ENCODE measurements at places on chromosomes 4 and X. TPM values are rescaled to one million over a fixed set of nuclear protein-coding genes. Genes with fewer than 3 reads are reported as not detected.
A peak's percentile ranks its signal among the peaks of the same experiment; 100 is the strongest.

DNA sequence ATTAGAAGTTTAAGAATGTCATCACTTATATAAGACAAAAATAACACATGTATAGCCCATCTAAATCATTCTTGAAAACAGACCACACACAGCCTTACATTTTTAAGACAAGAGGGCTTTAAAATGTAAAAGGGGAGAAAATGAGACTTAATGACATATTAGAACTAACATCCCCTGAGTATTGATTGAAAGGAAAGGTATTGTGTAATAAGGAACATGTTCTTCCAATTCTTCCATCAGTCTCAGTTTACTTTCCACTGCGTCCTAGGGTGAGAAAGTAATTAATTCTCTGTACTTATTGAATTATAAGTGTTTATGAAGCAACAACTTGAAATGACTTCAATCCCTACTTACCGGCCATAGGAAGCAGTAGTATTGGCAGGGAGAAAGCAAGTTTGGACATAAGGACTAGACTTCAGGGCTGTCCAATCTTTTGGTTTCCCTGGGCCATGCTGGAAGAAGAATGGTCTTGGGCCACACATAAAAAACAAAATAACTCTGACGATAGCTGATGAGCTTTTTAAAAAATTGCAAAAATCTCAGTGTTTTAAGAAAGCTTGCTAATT lies 202.7 kb upstream of the SPRY1 start:
- H3K4me1 ChIP-seq: no peaks in the 10 kb centered on the region
- H3K4me3 ChIP-seq: no peak overlapping the region
- H3K27me3 ChIP-seq: no peaks in the 10 kb centered on the region
- H3K36me3 ChIP-seq: no peaks in the 10 kb centered on the region

GRCh38 chrX:2409796-2410195 lies 91.0 kb downstream of the DHRSX start:
- no peak overlapping the region for H3K4me3 ChIP-seq
- H3K27me3 ChIP-seq: no peaks in the 10 kb centered on the region
- H3K4me1 ChIP-seq: no peaks in the 10 kb centered on the region
- DNase-seq: no peak
- H3K36me3 ChIP-seq: no peaks in the 10 kb centered on the region

Gene ZNF711
- polyA plus RNA-seq: 6.1 TPM

Gene CCNG2
- 44.9 TPM for polyA plus RNA-seq

- no peak overlapping the region for H3K4me3 ChIP-seq
- DNase-seq: no peak
- no peak overlapping the region for H3K27ac ChIP-seq
- H3K36me3 ChIP-seq: no peaks in the 10 kb centered on the region
- no peaks in the 10 kb centered on the region for H3K4me1 ChIP-seq
These were observed 29.8 kb downstream of the DCAF8L2 start for GRCh38 chrX:27619975-27620374.

Gene TRPC3
- 0.40 TPM for polyA plus RNA-seq

Gene SLC7A11
- 0.18 TPM for polyA plus RNA-seq

Gene C4orf51
- not detected for polyA plus RNA-seq

Gene ATP1B4
- polyA plus RNA-seq: not detected

DNA sequence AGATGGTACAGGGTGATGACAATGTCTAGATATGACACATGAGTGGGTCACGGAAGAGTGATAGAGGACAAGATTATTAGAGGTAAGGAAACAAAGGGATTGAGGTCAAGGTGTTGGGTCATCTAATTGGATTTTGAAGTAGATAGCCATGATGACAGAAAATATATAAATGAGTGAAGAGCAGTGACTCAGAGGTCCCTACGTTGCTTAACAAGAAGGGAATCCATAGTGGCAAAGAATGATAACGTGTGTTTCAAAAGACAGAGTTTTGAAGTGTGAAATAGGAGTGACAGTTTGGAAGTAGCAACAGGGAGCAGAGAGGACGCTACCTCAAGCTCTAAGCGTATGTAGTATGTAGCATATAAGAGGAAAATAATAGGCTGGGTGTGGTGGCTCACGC lies 22.2 kb upstream of the CAMK2D start:
- no peaks in the 10 kb centered on the region for H3K4me1 ChIP-seq
- no peak for DNase-seq
- H3K36me3 ChIP-seq: no peaks in the 10 kb centered on the region
- H3K4me3 ChIP-seq: no peak overlapping the region
- no peaks in the 10 kb centered on the region for H3K27me3 ChIP-seq
- H3K27ac ChIP-seq: no peak overlapping the region

Gene STBD1
- polyA plus RNA-seq: 4.2 TPM

- no peak overlapping the region for H3K27ac ChIP-seq
- no peak for DNase-seq
- H3K36me3 ChIP-seq: no peaks in the 10 kb centered on the region
- H3K27me3 ChIP-seq: no peaks in the 10 kb centered on the region
- H3K4me1 ChIP-seq: no peaks in the 10 kb centered on the region
These were observed 5.5 kb downstream of the INPP4B start for GRCh38 chr4:142840516-142841123.

Gene SPANXB1
- not detected for polyA plus RNA-seq

GRCh38 chrX:1462596-1463251 lies 10.0 kb upstream of the ASMTL start:
- H3K36me3 ChIP-seq: no peaks in the 10 kb centered on the region
- H3K4me1 ChIP-seq: no peaks in the 10 kb centered on the region
- no peaks in the 10 kb centered on the region for H3K27me3 ChIP-seq

DNA sequence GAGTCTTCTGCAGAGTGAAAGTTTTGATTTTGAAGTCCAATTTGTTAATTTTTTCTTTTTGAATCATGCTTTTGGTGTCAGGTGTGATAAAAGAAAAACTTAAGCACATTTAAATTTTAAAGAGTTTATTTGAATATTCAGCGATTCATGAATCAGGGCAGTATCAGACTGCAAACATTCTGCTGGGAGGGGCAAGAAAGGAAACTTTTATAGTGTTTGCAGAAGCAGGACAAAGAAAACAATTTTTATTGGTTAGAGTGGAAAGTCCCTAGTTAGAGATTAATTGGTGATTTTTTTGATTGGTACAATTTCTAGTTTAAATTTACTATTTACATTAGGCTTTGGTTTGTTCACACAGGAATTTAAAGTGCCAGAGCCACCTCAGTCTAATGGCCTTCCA lies 1.5 kb upstream of the DIPK2B start:
- DNase-seq: no peak
- H3K36me3 ChIP-seq: no peaks in the 10 kb centered on the region
- no peak overlapping the region for H3K27ac ChIP-seq
- H3K27me3 ChIP-seq: no peaks in the 10 kb centered on the region

Gene TCP11X2
- not detected for polyA plus RNA-seq

GRCh38 chr4:153788413-153789276 lies at the start of gene SFRP2:
Gene SFRP2, minus strand, starts transcription at chr4:153789083. Its CDS starts 248 bp downstream, at chr4:153788835.
- DNase-seq: no peak
- peaks cover 5% of the 10 kb centered on the region for H3K4me1 ChIP-seq
- peak within 1 kb of the TSS; percentile 7 for H3K4me3 ChIP-seq
- no peaks in the 10 kb centered on the region for H3K36me3 ChIP-seq
- no peaks in the 10 kb centered on the region for H3K27me3 ChIP-seq

Gene FGF2
- 7.4 TPM for polyA plus RNA-seq

DNA sequence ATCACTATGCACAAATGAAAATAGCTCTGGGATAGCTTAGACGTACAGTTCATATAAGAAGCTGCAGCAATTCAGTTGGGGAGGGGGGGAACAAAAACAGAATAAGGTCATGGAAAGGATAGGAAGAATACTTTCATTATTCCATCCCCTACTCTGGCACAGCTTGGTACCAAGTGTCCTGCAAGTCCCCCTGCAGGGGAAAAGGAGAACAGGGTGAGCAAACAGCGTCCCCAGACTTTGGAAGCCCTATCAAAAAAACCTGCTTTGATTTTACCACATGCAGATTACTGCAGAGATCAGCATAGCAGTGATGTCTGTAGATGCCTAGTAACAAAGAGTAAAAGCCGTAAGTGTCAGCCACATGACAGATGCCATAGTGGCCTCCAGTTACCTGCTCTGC lies 209.4 kb upstream of the NEIL3 start:
- no peak for DNase-seq
- no peaks in the 10 kb centered on the region for H3K36me3 ChIP-seq
- H3K4me3 ChIP-seq: no peak overlapping the region
- H3K27me3 ChIP-seq: no peaks in the 10 kb centered on the region

DNA sequence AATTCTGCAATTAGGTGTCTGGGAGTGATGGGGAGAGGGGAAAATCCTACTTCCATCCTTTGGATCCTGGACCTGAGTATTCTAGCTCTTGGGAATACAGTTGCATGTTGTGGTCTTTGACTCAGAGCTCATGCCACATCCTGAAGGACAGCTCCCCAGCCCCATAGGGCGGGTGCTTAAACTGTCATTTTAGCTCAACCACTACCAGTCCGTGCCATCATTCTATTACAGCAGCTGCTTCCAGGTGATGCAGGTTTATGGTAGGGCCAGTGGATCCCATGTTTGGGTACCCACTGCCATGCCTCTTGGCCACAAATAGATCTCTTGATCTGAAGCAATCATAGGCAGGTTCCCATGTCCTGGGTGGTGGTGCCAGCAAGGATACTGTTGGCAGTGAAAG lies 34.7 kb downstream of the CCKAR start:
- peaks cover 2% of the 10 kb centered on the region for H3K4me1 ChIP-seq
- DNase-seq: no peak
- H3K4me3 ChIP-seq: no peak overlapping the region

DNA sequence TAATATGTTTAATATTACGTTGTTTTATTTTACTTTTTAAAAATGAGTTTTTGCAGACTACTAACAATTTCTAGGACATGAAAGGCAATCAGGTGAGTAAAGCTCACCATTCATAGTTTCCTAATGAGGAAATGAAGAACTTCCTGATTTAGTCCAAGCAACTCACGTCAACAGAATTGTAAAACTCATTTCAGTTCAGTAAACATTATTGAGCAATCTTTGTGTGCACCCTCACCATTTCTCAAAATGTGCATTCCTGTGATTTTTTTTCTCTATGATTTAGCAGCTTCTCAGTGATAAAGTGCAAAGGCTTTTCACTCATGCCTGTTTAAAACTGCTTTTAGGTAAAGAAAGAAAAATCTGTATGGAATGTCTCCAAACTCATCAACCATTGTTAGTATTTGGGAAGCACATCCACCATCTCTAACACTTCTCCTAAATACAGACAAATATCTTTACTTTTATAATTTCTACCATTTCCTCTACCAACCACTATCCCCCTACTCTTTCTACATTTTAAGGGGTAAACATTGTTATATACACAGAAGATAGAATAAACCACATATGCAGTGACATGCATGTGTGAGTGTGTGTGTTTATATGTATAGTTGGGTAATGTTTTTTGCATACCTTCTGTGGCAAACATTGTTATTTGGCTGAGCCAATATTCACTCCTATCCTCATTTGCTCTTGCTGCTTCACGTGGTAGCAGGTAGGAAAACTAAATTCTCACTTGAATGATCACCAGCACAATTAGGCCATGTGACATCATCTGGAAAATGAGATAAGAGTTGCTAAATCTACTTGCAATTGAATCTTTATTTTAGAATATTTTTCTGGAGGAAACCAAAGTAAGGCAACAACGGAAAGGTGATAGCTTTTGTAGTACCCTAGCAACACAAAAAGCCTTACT lies 54.7 kb upstream of the PRDM8 start:
- H3K27me3 ChIP-seq: no peaks in the 10 kb centered on the region
- H3K27ac ChIP-seq: no peak overlapping the region
- no peak for DNase-seq
- H3K36me3 ChIP-seq: no peaks in the 10 kb centered on the region
- no peaks in the 10 kb centered on the region for H3K4me1 ChIP-seq
- H3K4me3 ChIP-seq: no peak overlapping the region

GRCh38 chrX:66408507-66408906 lies 230.4 kb downstream of the EDA2R start:
- no peak overlapping the region for H3K4me3 ChIP-seq
- DNase-seq: no peak
- H3K36me3 ChIP-seq: no peaks in the 10 kb centered on the region

DNA sequence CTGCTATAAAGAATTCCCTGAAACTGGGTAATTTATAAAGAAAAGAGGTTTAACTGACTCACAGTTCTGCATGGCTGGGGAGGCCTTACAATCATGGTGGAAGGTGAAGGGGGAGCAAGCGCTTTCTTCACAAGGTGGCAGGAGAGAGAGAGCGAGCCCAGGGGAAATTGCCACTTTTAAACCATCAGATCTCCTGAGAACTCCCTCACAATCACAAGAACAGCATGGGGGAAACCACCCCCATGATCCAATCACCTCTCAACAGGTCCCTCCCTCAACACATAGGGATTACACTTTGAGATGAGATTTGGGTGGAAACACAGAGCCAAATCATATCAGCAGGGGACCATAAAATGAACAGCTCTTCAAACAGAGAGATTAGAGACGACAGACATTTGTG lies 198.6 kb downstream of the MAGEB5 start:
- H3K27me3 ChIP-seq: no peaks in the 10 kb centered on the region
- no peak overlapping the region for H3K4me3 ChIP-seq
- no peaks in the 10 kb centered on the region for H3K36me3 ChIP-seq
- H3K4me1 ChIP-seq: no peaks in the 10 kb centered on the region
- no peak for DNase-seq

DNA sequence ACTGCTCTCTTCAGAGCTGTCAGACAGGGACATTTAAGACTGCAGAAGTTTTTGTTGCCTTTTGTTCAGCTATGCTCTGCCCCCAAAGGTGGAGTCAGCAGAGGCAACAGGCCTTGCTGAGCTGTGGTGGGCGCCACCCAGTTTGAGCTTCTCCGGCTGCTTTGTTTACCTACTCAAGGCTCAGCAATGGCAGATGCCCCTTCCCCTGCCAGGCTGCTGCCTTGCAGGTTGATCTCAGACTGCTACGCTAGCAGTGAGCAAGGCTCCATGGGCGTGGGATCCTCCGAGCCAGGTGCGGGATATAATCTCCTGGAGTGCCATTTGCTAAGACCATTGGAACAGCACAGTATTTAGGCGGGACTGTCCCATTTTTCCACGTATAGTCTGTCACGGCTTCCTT lies 371.4 kb upstream of the AMOT start:
- no peak overlapping the region for H3K27ac ChIP-seq
- H3K4me1 ChIP-seq: no peaks in the 10 kb centered on the region
- H3K27me3 ChIP-seq: no peaks in the 10 kb centered on the region
- no peaks in the 10 kb centered on the region for H3K36me3 ChIP-seq

Gene NAP1L2
- polyA plus RNA-seq: 8.2 TPM

GRCh38 chr4:183468210-183469095 lies 24.0 kb downstream of the CDKN2AIP start:
- H3K4me3 ChIP-seq: no peak overlapping the region
- no peaks in the 10 kb centered on the region for H3K36me3 ChIP-seq
- no peak for DNase-seq
- H3K4me1 ChIP-seq: no peaks in the 10 kb centered on the region

- H3K27me3 ChIP-seq: no peaks in the 10 kb centered on the region
- H3K27ac ChIP-seq: no peak overlapping the region
- no peak overlapping the region for H3K4me3 ChIP-seq
- H3K36me3 ChIP-seq: no peaks in the 10 kb centered on the region
- no peak for DNase-seq
These were observed 217.5 kb downstream of the BANK1 start for GRCh38 chr4:102007959-102008425.
